ENCODE measurements at places on chromosomes 3 and 15.

- DNase-seq: no peak
Measured at GRCh38 chr15:62498278-62498677, 333.2 kb upstream of the C2CD4B start.

DNA sequence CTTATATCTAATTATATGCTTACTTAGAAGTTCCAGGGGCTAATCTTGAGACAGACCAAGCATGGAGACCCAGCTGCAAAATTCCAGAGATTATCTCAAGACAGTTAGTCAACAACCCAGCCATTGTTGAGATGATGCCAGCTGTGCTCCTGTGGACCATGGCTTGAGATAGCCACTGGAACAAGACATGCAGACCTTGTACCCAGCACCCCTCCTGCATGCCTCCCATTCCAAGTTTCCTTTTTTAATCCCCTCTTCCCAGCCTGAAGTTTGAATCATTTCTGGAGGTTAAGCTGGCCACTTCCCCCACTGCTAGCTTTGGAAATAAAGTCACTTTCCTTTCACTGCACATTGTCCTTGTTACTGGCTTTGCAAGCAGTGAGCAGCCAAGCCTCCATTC lies 53.8 kb downstream of the IMPG2 start:
- DNase-seq: no peak

DNA sequence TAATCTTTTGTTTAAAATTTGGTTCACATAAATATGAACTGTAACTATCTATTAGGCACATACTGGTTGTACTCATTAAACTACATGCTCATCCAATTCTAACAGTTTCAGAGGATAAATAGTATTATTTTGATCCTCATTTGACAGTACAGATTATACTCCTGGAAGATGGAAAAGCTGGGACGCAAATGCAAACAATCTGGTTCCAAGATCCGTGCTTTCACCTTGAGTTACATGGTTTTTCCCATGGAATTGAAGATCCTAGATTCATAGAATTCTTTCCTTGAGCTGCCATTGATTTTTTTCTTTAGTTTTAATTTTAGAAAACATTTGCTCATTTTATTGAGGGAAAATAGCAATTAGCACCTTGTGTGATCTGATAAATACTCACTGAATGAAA lies 285.8 kb downstream of the ROBO2 start:
- no peak for DNase-seq

- DNase-seq: no peak
Measured at GRCh38 chr3:31947671-31948091, 33.4 kb downstream of the OSBPL10 start.

GRCh38 chr3:58117561-58118181 lies 93.1 kb downstream of the DNASE1L3 start:
- no peak for DNase-seq

DNA sequence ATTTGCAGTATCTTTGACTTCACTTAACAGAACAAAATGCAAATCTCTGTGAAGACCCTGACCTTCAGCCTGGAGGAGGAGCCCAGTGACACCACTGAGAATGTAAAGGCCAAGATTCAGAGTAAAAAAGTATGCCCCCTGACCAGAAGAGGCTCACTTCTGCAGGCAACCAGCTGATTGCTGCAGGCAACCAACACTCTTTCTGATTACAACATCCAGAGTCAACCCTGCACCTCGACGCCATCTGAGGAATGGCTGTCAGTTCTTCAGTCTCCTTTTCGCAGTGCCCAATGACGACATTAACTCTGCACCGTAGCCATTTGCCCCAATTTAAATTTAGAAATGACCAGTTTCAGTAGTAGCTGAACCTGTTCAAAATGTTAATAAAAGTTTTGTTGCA lies 14.9 kb downstream of the ATP13A3 start:
- DNase-seq: no peak

DNA sequence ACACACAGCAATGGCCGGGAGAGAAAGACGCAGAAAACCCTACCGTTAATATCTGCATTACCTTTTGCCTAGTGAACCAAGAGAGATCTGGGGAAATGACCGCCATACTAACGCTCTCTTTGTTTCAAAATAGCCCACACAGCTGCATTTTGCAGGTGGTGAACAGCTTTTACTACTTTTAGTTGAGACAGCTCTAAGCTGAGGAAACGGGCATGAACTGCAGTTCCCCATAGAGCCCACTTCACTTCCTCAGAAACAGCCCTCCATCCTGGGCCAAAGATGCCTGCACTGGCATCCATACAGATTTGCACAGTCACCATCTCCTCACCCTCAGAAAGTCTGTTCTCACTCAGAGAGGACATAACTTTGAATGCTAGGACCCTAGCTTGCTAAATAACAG lies 45.0 kb downstream of the ZNF860 start:
- no peak for DNase-seq

DNA sequence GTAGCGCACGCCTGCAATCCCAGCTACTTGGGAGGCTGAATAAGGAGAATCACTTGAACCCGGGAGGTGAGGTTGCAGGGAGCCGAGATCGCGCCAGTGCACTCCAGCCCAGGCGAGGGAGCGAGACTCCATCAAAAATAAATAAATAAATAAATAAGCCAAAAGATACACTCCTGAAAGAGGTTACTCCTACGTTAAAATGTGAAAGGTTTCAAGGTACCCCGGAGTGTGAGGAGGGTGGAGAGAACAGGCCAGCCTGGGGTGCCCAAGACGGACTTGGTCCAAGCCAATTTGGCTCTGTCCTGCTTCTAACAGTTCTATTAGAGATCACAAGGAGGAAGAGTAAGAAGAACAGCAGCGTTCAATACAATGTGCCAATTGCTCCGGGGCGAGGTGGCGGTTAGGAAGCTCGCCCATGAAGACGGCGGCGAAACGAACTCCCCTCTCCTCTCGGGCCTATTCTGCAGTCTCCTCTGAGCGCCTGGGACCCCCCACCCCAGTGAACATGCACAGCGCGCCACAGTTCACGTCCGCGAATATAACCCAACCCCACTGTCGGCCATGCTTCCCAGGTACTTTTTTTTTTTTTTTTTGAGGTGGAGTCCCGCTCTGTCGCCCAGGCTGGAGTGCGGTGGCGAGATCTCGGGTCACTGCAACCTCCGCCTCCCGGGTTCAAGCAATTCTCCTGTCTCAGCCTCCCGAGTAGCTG lies 942 bp downstream of the ELP6 start:
- DNase-seq: no peak

GRCh38 chr3:71469138-71469435 lies 114.4 kb downstream of the FOXP1 start:
- DNase-seq: no peak
